ENCODE measurements at places on chromosomes 13 and 19.

- no peak for DNase-seq
These were observed 512.2 kb downstream of the DCT start for GRCh38 chr13:93967286-93967685.

DNA sequence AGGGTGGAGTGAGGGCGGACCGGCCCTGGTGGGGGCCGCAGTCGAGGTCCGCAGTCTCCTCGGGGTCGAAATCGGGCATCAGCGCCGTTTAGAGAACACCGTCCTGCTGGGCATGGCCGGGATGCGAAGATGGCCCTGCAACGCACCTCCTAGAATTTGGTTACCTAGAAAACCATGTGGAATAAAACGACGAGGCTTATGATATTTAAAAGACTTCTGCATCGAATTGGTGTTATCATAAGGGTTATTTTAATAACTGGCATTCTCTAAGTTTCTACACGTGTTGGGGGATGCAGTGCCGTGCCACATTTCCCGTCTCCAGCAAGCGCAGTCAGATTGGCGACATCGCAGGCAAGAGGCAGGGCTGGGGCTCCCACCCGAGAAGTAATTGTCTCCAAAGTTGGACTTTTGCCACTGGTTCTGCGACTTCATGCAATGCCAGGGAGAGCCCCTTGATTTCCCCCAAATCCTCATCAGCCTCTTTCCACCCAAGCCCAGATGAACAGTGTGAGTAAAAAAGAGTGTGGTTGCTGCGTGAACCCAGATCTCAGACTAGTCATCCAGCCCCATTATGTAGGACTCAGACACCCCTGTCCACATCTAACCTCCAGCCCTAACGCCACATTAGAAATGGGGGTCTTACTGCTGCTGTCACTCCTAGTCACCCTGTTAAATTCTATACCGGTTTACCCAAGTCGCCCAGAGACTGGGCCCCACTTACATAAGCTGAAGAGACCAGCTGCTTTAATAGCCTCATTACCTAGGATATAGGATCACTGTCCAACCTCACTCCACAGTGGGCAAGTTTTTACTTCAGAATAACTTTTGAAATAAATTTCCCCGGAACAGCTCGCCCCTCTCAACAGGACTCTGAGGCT is 571 bp upstream of the DHRS12 start:
- peak; percentile 55 for DNase-seq

DNA sequence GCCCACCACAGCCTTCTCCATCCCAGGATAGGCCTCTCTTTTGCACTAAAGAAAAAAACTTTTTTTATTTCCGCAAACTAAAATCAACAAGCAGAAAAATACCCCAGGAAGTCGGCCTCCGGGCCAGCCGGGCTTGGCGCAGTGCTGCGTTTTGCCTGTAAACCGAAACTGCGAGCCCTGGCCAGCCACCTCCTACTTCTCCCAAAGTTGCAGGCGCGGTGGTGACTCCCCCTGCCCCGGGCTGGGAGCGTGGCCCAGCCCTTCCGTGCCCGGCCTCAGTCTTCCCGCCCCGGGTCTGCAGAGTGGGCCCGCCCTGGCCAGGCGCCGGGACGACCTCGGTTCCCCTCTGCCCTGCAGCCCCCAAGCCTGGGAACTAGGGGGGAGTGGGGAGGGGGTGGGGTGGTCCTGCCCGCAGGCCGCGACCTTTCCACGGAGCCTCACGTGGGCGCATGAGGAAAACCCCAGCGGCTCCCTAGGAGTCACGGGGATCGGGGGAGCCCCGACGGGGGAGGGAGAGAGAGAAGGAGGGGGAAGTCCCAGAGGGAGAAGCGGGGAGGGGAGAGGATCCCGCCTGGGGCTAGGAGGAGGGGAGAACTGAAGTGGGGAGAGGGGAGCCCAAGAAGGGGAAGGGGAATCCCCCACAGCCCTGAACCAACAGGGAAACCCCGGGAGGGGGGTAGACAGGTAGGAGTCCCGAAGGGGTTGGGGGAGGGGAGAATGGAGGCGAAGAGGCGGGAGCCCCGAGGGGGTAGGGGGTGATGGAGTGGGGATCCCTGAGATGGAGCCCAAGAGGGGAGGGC is 3.0 kb downstream of the GADD45B start:
- peak; percentile 80 for DNase-seq

GRCh38 chr19:10575011-10575716 is 6.4 kb upstream of the CDKN2D start:
- DNase-seq, result no peak

- no peak for DNase-seq
These were observed 86.4 kb upstream of the SLC7A1 start for GRCh38 chr13:29681864-29682263.

DNA sequence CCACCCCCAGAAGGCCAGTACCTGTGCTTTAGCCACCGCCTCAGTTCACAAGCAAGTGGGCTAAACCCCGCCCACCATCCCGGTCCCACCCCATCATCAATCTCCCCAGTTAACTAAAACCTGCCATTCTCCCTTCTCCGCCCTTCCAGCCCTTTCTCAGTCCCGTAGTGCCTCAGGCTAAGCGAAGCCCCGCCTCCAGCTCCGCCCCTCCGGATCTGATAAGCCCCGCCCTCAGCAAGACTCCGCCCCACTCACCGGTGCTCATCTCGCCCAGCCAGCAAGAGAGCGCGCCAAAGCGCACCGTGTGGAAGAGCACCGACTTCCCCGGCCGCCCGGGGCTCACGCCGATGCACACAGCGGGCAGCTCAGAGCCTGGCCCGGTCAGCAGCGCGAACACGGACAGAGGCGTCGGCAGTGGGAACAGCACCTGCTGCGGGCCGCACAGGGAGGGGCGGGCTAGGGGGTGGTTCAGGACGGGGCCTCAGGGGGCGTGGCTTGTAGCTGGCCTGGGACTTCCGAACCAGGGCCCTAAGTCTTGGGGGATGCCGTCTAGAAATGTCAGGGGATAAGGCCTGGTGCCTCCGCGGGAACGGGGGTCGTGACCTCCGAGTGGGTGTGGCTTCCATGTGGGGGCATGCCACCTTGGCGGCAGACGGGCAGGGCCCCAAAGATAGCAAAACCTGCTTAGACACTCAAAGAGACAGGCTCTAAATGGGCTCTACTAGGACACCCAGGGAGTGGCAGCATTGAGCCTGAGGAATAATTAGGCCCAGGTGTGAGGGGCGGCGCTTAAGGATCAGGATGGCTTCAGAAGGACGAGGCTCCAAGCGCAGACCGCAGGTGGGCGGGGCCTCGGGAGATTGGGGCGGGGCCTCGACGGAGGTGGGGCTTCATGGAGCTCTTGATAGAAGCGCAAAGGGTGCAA is 21.4 kb downstream of the MAP4K1 start:
- peak; percentile 45 for DNase-seq

DNA sequence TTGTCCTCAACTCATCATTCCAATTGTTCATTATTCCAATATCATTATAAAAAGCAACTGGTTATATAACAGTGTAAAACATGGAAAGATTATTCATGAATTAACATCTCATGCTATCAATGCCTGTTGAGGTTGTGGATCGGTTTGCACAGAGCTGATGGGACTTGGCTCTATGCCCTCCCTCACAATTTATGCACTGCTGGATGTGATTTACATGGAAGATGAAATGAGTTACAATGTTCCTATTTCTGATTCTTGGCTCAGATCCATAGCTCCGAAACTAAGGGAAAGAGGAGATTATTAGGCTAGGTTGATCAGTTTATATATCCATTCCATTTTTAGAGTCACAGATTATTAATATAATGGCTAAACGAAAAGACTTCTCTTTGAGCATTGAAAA is 38.6 kb downstream of the SCEL start:
- no peak for DNase-seq

- no peak for DNase-seq
These were observed 961 bp upstream of the VSIG10L start for GRCh38 chr19:51342631-51343569.

DNA sequence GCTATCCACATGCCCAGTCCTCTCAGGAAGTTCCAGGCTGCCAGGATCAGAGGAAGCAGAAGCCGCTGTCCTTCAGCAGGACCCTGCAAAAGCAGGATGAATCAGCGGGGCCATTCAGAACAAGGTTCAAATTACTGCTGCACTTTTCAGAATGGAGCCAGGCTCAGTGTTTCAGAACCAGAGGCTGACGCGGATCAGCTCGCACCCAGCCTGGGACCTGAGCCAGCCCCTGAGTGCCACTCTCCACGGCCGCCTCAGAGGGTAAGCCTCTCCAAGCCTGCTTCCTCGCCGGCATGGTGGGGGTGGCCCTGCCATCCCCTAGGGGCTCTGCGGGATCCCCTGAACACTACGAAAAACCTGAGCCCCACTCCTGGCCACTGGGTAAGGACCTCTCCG is 24.7 kb downstream of the RASA3 start:
- DNase-seq, result no peak

DNA sequence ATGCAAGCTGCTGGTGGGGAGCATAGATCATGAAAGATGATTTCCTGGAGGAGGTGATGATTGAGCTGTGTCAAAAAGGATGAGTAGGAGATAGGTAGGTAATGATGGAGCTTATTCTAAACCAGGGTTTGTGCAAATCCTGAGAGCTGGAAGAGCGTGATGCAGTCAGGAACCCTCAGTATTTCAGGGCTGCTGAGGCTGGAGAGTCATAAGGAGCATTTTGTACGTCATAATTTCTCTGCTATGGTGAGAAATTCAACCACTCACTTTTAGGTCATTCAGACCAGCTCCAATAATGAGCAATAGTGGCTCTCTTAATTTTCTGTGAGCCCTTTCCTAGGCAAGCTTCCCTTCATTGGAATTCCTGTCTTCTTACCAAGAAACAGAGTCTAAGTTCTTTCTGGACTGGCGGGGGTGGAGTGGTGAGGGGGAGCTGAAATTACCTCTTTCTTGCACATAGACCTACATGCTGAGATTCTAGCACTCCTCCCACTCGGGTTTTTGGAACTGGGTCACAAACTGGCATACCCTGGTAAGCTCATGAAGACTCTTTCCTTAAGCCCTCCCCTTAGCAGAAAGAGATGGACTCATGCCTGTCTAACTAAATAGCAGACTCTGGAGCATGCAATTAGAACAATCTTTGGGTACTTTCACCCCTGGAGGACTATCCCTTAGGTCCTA is 62.2 kb upstream of the MYCBP2 start:
- no peak for DNase-seq

- DNase-seq, result no peak
These were observed 211.8 kb downstream of the UQCRFS1 start for GRCh38 chr19:29001141-29001581.

DNA sequence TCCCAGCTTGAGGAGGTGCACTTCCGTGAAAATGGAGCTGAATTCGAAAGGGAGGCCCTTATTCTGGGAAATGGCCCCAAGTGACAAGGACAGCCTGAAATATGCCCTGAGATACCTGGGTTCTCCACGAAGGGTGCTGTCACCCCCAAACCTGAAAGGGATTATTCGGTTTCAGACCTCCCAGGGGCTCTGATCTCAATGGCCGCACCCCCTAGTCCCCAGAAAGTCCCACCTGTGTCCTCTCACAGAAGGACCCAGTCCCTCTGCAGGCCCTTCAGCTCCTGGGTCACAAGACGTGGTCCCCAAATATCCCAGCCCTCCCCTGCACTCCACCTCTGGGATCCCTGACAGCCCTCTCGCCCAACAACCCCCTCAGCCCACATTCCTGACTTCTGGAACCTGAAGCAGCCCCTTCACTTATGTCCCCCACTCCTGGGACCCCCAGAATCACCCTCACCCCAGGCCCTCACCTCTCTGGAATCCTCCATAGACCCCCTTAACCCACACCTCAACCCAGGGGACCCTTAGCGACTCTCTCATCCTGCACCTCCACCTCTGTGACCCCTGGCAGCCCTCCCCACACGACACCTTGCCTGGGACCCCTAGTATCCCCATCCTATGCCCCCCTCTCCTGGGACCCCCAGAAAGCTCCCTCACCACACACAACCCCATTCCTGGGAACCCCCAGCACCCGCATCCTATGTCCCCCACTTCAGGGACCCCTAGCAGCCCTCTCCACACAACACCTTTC is 606 bp downstream of the SYNGR4 start:
- no peak for DNase-seq

- DNase-seq, result no peak
These were observed 21.5 kb upstream of the FOSB start for GRCh38 chr19:45446295-45446694.

- DNase-seq, result no peak
These were observed 322.8 kb downstream of the UQCRFS1 start for GRCh38 chr19:28889941-28890670.

- DNase-seq, result peak; percentile 30
These were observed 140.0 kb downstream of the SIPA1L3 start for GRCh38 chr19:38047049-38047438.

DNA sequence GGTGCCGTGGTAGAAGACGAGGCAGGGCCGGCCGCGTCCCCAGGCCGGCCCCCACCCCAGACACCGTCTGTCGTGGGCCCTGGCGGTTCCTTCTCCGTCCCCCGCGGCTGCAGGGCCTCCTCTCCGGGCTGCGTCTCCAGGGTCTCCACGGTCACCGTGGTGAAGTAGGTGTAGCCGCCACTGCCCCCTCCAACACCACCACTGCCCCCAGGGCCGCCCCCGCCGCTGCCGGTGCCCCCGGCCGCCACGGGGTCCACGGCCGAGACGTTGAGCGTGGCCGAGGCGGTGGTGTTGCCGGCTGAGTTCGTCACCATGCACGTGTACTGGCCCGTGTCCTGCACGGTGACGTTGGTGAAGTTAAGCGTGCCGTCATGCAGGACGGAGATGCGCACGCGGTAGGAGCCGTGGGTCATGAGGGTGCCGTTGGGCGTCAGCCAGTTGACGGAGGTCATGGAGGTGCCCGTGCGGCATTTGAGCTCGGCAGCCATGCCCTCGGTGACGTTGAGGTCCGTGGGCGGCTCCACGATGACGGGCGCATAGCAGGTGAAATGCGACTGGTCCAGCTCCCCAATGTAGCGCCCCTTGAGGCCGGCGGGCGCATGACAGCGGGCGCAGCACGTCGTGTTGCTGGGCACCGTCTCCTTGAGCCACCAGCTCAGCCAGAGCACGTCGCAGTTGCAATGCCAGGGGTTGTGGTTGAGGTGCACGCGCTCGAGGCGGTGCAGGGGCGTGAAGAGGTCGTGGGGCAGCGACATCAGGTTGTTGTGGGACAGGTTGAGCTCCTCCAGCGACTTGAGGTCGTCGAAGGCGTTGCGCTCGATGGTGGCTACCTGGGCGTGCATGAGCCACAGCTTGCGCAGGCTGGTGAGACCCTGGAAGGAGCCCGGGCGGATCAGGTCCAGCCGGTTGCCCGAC is 4.6 kb upstream of the ASPDH start:
- DNase-seq, result no peak

DNA sequence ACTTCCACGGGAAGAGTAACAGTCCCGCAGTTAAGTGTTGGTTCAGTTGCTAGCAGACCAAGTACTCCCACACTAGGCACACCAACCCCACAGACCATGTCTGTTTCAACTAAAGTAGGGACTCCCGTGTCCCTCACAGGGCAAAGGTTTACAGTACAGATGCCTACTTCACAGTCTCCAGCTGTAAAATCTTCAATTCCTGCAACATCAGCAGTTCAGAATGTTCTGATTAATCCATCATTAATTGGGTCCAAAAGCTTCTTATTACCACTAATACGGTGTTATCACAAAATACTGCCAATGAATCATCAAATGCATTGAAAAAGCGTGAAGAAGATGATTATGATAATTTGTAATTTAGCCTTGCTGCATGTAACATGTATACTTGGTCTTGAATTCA is 95.8 kb downstream of the URI1 start:
- no peak for DNase-seq

GRCh38 chr19:51887522-51888498 is at the start of gene ZNF577:
ZNF577 (minus strand) TSS chr19:51887951; CDS start chr19:51880382, 7,569 bp downstream.
- DNase-seq, result peak; percentile 35
